ENCODE measurements at places on chromosomes 2 and 18.

GRCh38 chr18:59961070-59961469 is 61.3 kb downstream of the PMAIP1 start:
- no peak for DNase-seq

- no peak for DNase-seq
These were observed 6.8 kb upstream of the CD207 start for GRCh38 chr2:70842401-70842800.

DNA sequence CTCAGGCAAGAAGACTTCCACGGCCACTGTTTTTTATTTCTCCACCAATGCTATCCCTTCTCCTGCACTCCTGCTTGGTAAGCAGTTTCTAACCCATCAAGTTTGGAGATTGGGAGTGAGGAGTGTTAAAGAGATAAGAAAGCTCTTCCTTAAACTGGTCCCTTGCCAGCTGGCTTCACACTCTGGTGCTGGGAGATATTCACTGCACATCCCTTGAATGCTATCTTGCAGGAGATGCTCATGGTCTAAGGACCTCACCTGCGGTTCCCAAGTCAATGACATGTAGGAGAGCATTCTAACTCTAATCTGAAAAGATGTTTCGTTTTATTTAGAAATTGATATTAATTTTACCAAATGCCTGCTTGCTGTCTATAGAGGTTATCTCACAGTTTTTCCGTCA is 28.2 kb upstream of the CYRIA start:
- no peak for DNase-seq

DNA sequence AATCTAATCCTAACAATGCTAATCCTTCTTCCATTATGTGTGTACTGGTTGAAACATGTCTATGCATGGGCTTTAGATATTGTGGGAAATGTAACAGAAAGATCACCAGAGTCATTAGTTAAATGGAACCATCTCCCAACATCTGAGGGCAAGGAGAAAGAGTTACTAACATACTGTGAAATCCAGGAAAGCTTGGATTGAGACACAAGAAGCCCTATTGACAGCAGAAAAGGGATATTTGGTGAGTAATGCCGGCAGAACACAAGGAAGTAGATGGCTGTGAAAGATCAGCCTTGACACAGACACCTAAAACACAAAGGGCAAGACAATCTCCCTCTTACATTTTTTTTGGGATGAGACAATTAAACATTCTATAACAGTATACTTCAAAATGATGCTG is 28.5 kb upstream of the LAMA1 start:
- no peak for DNase-seq

- no peak for DNase-seq
These were observed 1068.8 kb downstream of the BCL11A start for GRCh38 chr2:59484673-59485072.

GRCh38 chr2:100720445-100720844 is 99.5 kb upstream of the NPAS2 start:
- DNase-seq: no peak

GRCh38 chr2:175525975-175526374 is 344.5 kb upstream of the ATP5MC3 start:
- DNase-seq: no peak

- DNase-seq: no peak
These were observed 2173.5 kb upstream of the PIK3C3 start for GRCh38 chr18:39781565-39781964.

DNA sequence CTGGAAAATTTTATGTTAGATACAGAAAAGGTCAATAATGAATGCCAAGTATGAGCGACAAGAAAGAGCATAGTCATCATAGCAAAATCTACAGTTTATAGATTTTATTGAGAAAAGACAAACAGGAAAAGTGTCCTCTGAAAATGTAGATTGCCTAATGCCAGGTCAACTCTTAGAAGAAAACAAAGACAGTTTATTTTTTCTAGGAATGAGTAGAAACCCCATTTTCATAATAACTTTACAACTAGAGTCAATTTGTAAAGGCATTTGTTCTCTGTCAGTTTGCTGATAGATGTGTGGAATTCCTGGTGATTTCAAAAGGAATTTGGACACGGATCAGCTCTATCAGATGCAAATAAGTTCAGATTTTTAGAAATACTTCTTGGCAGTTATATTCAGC is 16.6 kb downstream of the CDH7 start:
- no peak for DNase-seq

DNA sequence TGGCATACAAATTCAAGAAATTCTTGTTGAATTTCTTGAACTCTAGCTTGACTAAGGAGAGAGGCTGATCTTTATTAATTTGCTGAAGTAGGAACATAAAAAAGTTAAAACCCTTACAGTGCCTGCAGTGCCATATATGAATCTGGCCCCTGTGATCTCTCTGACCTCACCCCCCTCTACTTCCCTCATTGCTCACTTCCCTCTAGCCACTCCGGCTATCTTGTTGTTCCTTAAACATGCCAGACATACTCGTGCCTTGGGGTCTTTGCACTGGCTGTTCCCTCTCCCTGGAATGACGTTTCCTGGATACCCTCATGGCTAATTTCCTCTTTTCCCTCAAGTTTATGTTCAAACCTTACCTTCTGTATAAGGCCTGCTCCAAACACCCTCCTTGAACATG is 246.3 kb upstream of the SIX2 start:
- no peak for DNase-seq

- no peak for DNase-seq
These were observed 2.2 kb upstream of the PDIA6 start for GRCh38 chr2:10814571-10815331.

GRCh38 chr2:235468978-235469655 is 24.7 kb upstream of the AGAP1 start:
- no peak for DNase-seq

- DNase-seq: no peak
These were observed 21.4 kb upstream of the SPTBN1 start for GRCh38 chr2:54434711-54435110.

GRCh38 chr2:5379811-5380210 is 312.4 kb upstream of the SOX11 start:
- DNase-seq: no peak

- DNase-seq: no peak
These were observed 221.3 kb upstream of the CTAGE1 start for GRCh38 chr18:22639026-22639463.

Data from NCI-H1436 (cell line).